ENCODE measurements at places on chromosomes 12 and 14. TPM values are rescaled to one million over a fixed set of nuclear protein-coding genes. Genes with fewer than 3 reads are reported as not detected.

- H3K36me3 ChIP-seq = no peaks in the 10 kb centered on the region
- H3K27ac ChIP-seq = peak overlapping the region; percentile 50
- H3K4me3 ChIP-seq = peak overlapping the region; percentile 44
Observed at GRCh38 chr12:91327131-91327530, 144.5 kb upstream of the DCN start.

- peak; percentile 93 for DNase-seq
- no peaks in the 10 kb centered on the region for H3K27me3 ChIP-seq
- H3K4me1 ChIP-seq = peaks cover 2% of the 10 kb centered on the region
Observed at GRCh38 chr12:110224379-110225304, 56.4 kb upstream of the ATP2A2 start.

The PLEKHH1 gene
- total RNA-seq = 0.33 TPM

- no peaks in the 10 kb centered on the region for H3K27me3 ChIP-seq
- no peak overlapping the region for H3K27ac ChIP-seq
- no peaks in the 10 kb centered on the region for H3K4me1 ChIP-seq
- no peaks in the 10 kb centered on the region for H3K36me3 ChIP-seq
- DNase-seq = peak; percentile 29
- no peak overlapping the region for H3K4me3 ChIP-seq
Observed at GRCh38 chr12:48601013-48601756, 31.3 kb upstream of the LALBA start.

The CACNA2D4 gene
- total RNA-seq = 0.99 TPM

- no peak overlapping the region for H3K27ac ChIP-seq
- no peak for DNase-seq
- H3K27me3 ChIP-seq = no peaks in the 10 kb centered on the region
- no peak overlapping the region for H3K4me3 ChIP-seq
Observed at GRCh38 chr12:11743423-11744409, 94.2 kb downstream of the ETV6 start.

DNA sequence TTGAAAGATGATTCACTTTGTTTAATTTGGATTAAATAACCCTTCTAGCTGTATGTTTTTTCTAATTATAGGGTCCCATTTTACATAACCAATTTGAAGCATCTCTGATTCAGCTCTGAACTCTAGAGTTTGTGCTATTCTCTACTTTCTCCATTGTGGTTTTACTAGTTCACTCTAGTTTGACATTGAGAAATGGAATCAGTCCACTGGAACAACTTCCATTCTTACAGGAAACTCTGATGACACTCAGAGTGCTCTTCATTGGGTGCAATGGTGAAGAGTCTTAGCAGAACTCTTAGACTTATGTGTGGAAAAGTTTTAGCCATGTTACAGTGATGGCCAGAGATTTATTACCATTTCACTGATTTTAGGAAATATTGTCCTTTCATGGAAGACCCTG is 140.7 kb downstream of the DYRK2 start:
- no peak for DNase-seq
- H3K36me3 ChIP-seq = no peaks in the 10 kb centered on the region
- no peak overlapping the region for H3K4me3 ChIP-seq
- H3K27me3 ChIP-seq = no peaks in the 10 kb centered on the region
- H3K4me1 ChIP-seq = no peaks in the 10 kb centered on the region

DNA sequence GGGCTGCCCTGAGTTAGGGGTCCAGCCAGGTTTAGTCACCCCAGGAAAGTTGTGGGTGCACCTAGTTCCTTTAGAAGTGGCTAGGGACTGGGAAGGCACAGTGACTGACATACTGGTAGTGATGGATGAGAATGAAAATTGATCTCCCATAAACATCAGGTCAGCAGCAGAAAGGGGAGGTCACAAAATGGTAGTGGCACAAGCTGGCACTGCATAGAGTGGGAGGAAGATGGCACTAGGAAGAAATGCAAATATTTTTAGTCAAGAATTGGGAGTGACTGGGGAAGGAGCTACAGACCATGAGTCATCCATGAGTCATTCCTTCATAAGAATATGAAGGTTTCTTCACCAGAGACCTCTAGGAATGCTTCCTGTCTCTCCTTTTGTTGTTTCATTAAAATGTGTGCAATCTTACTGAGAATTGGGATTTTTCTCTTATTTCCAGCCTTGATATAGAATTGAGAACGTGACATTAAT is 198.3 kb upstream of the AMIGO2 start:
- DNase-seq = peak; percentile 97
- no peaks in the 10 kb centered on the region for H3K36me3 ChIP-seq
- no peak overlapping the region for H3K27ac ChIP-seq

GRCh38 chr12:101581190-101581589 is 13.6 kb upstream of the MYBPC1 start:
- H3K36me3 ChIP-seq = no peaks in the 10 kb centered on the region
- DNase-seq = no peak
- no peak overlapping the region for H3K27ac ChIP-seq
- no peaks in the 10 kb centered on the region for H3K4me1 ChIP-seq
- no peak overlapping the region for H3K4me3 ChIP-seq
- H3K27me3 ChIP-seq = no peaks in the 10 kb centered on the region

The ADAMTS20 gene
- not detected for total RNA-seq

GRCh38 chr14:49959822-49960408 is 67.0 kb downstream of the ARF6 start:
- no peak for DNase-seq
- no peaks in the 10 kb centered on the region for H3K36me3 ChIP-seq
- H3K27me3 ChIP-seq = no peaks in the 10 kb centered on the region
- H3K27ac ChIP-seq = no peak overlapping the region
- H3K4me3 ChIP-seq = no peak overlapping the region

DNA sequence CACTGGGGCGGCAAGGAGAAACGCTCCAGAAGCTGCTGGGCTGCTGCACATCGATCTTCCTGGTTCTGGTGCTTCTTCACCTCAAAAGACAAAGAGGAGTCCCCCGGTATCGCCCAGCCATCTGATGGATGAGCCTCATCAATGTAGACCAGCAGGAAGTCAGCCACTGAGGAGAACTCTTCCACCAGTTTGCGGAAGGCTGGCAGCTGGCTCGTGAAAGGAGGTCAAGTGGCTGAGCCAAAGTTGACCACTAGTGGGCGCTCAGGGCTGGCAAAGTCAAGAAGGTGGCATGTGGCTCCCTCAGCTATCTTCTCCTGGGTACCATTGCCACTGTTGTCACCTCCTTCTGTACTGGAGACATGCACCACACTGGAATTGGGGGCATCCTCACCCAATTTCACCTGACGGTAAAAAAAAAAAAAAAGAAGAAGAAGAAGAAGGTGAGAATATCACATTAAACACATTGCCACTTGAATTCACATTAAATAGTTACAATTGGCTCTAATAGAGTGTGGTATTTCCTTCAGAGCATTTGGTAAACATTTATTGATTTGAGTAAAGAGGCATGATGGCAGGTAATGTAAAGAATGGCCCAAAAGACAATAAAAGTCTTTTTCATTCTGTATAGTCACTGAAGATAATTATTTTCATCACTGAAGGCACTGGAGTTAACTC is 8.3 kb downstream of the DIO2 start:
- no peak for DNase-seq
- H3K36me3 ChIP-seq = no peaks in the 10 kb centered on the region
- no peak overlapping the region for H3K27ac ChIP-seq
- H3K27me3 ChIP-seq = no peaks in the 10 kb centered on the region
- no peak overlapping the region for H3K4me3 ChIP-seq

DNA sequence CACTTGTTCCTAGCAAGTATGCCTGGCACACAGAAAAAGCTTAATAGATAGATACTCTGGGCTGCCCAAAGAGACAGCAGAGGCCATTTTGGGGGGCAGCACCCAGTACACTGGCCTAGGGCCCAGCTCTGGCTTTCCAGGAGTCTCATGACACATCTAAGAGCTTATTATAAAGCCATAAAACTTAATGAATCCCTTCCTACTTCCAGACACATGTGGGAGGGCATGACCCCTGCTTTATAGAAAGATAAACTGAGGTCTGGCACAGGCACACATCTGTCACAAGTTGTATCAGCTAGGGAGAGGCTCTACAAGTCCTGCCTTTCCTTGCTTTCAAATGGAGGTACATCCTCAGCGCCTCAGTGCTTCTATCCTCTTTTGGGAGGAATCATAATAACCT is 27.1 kb downstream of the FMNL3 start:
- H3K27me3 ChIP-seq = no peaks in the 10 kb centered on the region
- peaks cover 3% of the 10 kb centered on the region for H3K4me1 ChIP-seq
- DNase-seq = no peak
- no peak overlapping the region for H3K27ac ChIP-seq

GRCh38 chr14:92646952-92647796 is 101.3 kb downstream of the LGMN start:
- H3K4me3 ChIP-seq = no peak overlapping the region
- peaks cover 7% of the 10 kb centered on the region for H3K36me3 ChIP-seq
- peak overlapping the region; percentile 91 for H3K27ac ChIP-seq
- H3K27me3 ChIP-seq = no peaks in the 10 kb centered on the region
- DNase-seq = peak; percentile 97

DNA sequence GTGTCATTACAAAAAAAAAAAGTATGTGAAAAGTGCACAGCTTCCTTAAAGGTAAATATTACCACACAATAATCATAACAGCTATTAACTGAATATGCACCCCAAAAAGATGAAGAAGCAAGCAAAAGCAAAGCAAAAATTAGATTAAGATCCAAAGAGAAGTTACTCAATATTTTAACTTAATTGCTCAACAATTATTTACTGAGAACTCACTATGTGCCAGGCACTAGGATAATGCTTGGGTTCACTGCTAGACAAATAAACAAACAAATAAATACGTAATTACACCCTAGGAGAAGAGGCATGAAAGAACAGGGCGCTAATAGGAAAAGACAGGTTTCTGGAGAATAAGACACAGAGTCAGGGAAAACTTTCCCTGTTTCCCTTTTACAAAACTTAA is 33.4 kb downstream of the PPP1R12A start:
- no peaks in the 10 kb centered on the region for H3K27me3 ChIP-seq
- no peaks in the 10 kb centered on the region for H3K36me3 ChIP-seq
- no peak overlapping the region for H3K4me3 ChIP-seq
- H3K27ac ChIP-seq = no peak overlapping the region
- peaks cover 2% of the 10 kb centered on the region for H3K4me1 ChIP-seq
- no peak for DNase-seq

DNA sequence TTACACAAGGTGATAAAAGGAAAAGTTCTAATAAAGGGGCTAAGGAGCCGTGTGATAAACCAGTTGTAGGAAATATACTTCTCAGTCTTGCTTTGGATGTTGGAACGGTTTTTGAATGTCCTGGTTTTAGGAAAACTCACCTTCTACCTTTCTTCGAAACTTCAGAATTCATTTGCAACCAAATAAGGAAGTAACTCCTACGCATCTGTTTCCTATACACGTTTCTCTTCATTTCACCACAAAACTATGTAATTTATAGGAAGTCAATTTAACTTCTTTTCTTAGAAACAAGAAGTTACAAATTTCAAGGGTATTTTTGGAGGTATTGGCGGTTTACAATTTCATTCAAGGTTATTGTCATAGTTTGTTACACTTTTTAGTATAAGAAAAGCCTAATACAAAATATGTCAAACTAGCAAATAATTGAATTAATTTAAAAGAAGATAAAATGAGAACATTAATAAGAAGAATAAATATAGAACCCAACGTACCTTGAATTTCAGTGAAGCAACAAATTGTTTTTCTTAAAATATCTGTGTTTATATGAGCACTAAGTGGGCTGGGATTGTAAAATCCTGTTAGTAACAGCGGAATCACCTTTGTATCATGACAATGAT is 33.2 kb upstream of the CD69 start:
- no peaks in the 10 kb centered on the region for H3K36me3 ChIP-seq
- no peak overlapping the region for H3K4me3 ChIP-seq
- DNase-seq = no peak
- H3K4me1 ChIP-seq = no peaks in the 10 kb centered on the region

GRCh38 chr14:26008290-26008689 is 589.5 kb downstream of the NOVA1 start:
- no peaks in the 10 kb centered on the region for H3K27me3 ChIP-seq
- DNase-seq = peak; percentile 5

DNA sequence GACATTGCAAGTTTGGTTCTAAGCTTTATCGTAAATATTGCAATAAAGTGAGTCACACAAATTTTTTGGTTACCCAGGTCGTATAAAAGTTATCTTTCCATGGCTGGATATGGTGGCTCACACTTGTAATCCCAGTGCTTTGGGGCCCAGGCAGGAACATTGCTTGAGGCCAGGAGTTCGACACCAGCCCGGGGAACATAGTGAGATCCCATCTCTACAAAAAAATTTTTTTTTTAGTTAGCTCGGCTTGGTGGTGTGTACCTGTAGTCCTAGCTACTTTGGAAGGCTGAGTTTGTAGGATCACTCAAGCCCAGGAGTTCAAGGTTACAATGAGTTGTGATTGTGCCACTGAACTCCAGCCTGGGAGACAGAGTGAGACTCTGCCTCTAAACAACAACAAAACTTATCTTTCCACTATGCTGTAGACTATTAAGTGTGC is 24.4 kb downstream of the PRORP start:
- no peak overlapping the region for H3K27ac ChIP-seq
- no peaks in the 10 kb centered on the region for H3K36me3 ChIP-seq
- no peaks in the 10 kb centered on the region for H3K27me3 ChIP-seq

- H3K4me3 ChIP-seq = no peak overlapping the region
- H3K36me3 ChIP-seq = no peaks in the 10 kb centered on the region
- H3K27me3 ChIP-seq = no peaks in the 10 kb centered on the region
- no peak overlapping the region for H3K27ac ChIP-seq
- no peaks in the 10 kb centered on the region for H3K4me1 ChIP-seq
Observed at GRCh38 chr12:63276537-63277365, 125.8 kb upstream of the AVPR1A start.

DNA sequence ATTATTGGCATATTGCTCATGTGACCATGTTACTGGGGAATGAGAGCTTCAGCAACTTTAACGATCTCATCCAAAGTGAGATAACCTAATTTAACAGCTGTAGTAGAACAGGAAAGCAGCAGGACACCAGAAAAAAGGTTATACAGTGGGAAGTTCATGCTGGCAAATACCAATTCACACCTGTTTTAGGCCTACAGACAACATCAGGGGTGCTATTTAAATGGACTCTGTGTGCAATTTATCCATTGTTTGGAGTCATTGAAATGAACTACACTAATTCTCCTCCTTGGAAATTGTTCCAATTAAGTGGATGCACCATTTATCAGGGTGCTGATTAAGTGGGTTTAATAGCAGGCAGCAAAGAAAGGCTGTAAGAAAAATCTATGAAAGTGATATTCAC is 424.4 kb upstream of the LMO3 start:
- H3K36me3 ChIP-seq = no peaks in the 10 kb centered on the region
- H3K4me1 ChIP-seq = no peaks in the 10 kb centered on the region
- H3K4me3 ChIP-seq = no peak overlapping the region
- H3K27me3 ChIP-seq = no peaks in the 10 kb centered on the region
- no peak overlapping the region for H3K27ac ChIP-seq
- DNase-seq = no peak

The RNASE7 gene
- total RNA-seq = not detected

GRCh38 chr14:49692193-49692757 is 645 bp upstream of the KLHDC1 start:
- H3K4me1 ChIP-seq = no peaks in the 10 kb centered on the region
- H3K36me3 ChIP-seq = no peaks in the 10 kb centered on the region
- no peaks in the 10 kb centered on the region for H3K27me3 ChIP-seq

- no peak overlapping the region for H3K4me3 ChIP-seq
- peaks cover 2% of the 10 kb centered on the region for H3K27me3 ChIP-seq
- no peaks in the 10 kb centered on the region for H3K36me3 ChIP-seq
- DNase-seq = no peak
- no peaks in the 10 kb centered on the region for H3K4me1 ChIP-seq
Observed at GRCh38 chr14:100618318-100618693, 31.1 kb upstream of the BEGAIN start.
